ENCODE measurements at places on chromosomes 12 and 14.

DNA sequence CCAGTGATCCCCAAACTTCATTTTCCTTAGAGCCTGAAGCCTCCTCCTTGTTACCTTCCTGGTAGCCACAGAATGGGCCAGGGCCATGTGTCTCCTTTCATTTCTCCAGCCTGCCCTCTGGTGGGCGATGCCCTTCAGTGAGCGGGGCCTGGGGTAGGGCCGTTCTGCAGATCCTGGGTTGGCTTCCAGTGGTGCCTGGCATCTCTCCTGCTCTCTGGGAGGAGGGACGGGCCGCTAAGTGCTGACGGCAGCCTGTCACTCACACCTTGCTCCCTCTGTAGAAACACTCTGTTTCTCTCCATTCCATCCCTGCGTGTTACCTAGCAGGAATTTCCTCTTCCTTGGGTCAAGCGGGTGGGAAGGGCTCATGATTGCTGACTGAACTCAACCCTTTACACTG lies 232.1 kb downstream of the CACNA1C start:
- no peak for DNase-seq

GRCh38 chr12:112179341-112179740 lies 54.0 kb downstream of the TRAFD1 start:
- DNase-seq: no peak

GRCh38 chr12:104877103-104877705 lies 80.9 kb downstream of the SLC41A2 start:
- DNase-seq: peak; percentile 14

- no peak for DNase-seq
Measured at GRCh38 chr12:62481843-62482540, 15.4 kb downstream of the MON2 start.

DNA sequence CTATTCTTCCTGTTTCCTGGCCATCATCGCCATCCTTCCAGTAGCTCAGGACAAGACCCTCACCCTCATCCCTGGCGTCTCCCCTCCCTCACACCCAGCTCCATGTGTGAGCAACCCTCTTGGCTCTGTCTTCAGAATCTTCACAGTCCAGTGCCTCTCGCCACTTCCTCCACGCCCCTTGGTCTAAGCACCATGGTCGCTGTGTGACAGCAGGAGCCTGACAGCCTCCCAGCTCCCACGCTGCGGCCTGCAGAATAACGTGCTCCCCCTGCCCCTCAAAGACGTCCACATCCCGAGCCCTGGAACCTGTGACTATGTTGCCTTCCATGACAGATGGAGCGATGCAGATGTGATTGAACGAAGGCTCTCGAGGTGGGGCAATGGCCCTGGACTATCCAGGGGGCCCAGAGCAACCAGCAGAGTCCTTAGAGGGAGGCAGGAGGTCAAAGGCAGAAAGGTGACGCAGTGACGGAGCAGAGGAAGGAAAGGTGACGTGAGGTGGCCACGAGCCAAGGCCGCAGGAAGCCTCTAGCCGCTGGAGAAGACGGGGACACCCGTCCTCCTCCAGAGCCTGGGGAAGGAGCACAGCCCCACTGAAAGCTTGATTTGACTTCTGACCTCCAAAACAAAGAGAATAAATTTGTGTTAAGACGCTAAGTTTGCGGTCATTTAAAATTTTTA lies 139.8 kb downstream of the CALM1 start:
- no peak for DNase-seq

GRCh38 chr14:59675394-59675793 lies 98.8 kb upstream of the CCDC175 start:
- no peak for DNase-seq

- no peak for DNase-seq
Measured at GRCh38 chr12:95661360-95661759, 110.1 kb upstream of the USP44 start.

DNA sequence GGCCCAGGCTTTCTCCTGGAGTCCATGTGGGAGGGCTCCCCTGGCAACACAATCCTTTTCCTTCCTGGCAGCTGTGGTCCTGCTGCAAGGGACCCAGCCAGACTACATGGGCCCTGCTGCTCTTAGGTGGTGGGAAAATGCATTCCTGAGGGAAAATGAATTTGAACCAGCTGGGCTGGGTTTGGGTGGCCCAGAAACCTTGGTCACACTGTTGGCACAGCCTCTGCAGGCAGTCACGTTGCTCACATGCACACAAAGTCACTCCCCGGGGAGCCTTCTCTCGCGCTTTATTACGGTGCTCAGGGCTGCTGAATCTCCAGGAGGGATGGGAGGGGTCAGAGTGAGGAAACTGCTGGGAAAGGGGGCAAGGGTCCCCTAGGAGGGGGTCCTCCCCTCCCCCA lies 17.2 kb downstream of the PLEKHG3 start:
- DNase-seq: no peak

DNA sequence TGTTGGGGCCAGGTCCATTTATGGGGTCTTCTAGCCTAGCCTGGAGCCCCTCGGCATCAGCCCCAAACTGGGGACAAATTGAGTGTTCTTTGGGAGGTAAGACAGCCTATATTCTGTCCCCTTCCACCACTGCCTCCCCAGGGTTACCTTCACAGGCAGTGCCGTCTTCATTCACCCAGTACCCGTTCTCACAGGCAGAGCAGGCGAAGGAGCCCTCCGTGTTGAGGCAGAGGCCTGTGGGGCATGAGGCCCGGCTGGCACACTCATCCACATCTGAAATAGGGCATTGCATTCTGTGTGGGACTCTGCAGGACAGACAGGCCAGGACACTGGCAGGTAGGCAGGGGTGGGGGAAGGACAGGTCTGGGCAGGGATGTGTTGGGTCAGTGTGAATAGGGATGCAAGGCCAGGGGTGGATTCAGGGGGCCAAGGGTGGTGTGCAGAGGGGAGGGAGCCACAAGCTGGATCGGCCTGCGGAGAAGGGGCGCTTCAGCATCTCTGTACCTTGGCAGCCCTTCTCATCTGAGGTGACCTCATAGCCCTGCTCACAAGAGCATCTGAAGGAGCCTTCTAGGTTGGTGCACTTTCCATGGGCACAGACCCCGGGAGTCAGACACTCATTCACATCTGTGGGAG lies 16.1 kb downstream of the ISCA2 start:
- no peak for DNase-seq

DNA sequence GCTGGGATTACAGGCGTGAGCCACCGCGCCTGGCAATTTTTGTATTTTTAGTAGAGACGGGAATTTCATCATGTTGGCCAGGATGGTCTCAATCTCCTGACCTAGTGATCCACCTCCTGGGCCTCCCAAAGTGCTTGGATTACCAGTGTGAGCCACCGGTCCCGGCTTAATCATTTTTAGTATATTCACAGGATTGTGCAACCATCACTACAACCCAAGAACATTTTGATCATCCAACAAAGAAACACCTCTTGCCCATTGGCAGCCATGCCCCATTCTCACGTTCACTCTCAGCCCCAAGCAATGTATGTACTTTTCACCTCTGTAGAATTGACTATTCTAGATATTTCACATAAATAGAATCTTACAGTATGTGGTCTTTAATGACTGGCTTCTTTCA lies 19.9 kb downstream of the SP1 start:
- DNase-seq: no peak

DNA sequence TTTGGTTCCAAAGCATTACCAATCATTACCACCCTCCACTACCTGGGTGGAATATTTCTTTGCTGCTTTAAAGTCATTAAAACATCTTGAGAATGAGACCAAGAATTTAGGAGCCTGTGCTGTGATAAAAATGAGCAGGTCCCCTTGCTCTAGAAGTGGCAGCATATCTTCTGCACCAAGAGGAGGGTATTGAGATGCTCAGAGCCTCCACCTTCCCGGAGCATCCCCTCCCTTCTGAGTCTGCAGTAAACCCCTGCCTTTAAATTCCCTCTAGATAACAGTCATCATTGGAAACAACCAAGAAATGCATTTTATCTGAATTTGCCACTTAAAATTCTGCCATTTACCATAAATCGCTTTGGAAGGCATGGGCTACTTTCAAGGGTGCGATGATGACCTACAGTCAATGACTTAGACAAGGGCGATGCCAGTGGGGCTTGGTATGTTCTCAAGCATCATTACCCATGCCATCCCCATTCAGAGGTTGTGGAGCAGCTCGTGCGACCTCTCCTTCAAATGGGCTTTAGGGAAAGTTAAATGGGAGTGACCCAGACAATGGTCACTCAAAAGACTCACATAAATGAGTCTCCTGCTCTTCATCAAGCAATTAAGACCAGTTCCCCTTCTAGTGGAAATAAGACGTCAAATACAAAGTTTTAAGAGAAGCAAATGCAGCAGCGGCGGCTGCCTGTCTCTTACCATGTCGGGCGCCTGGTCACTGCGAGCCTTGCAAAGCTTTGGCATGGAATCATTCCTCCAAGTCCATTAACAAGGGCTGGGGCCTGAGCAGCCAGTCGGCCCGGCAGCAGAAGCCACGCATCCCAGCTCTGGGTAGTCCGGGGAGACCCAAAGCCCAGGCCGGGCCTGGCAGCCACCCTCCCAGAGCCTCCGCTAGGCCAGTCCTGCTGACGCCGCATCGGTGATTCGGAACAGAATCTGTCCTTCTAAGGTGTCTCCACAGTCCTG lies 334.5 kb downstream of the TMEM121 start:
- no peak for DNase-seq

- peak; percentile 19 for DNase-seq
Measured at GRCh38 chr14:32254952-32255679, 52.0 kb upstream of the RNU6-8 start.

DNA sequence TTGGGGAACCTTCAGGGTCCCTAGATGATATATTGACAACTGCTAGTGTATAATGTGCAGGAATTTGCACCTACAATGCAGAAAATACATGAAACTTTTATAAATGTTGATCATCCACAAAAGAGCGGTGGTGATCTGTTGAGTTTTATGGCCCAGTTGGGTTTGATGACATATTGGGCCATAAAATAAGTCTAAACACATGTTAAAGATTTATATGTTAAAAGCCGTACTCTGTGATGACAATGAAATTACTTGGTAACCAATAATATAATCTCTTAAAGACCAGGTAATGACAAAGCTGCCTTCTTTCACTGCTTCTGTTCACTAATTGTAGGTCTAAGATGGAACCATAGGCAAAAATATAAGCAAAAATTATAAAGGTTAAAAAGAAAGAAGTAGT lies 61.6 kb downstream of the TMTC1 start:
- no peak for DNase-seq

DNA sequence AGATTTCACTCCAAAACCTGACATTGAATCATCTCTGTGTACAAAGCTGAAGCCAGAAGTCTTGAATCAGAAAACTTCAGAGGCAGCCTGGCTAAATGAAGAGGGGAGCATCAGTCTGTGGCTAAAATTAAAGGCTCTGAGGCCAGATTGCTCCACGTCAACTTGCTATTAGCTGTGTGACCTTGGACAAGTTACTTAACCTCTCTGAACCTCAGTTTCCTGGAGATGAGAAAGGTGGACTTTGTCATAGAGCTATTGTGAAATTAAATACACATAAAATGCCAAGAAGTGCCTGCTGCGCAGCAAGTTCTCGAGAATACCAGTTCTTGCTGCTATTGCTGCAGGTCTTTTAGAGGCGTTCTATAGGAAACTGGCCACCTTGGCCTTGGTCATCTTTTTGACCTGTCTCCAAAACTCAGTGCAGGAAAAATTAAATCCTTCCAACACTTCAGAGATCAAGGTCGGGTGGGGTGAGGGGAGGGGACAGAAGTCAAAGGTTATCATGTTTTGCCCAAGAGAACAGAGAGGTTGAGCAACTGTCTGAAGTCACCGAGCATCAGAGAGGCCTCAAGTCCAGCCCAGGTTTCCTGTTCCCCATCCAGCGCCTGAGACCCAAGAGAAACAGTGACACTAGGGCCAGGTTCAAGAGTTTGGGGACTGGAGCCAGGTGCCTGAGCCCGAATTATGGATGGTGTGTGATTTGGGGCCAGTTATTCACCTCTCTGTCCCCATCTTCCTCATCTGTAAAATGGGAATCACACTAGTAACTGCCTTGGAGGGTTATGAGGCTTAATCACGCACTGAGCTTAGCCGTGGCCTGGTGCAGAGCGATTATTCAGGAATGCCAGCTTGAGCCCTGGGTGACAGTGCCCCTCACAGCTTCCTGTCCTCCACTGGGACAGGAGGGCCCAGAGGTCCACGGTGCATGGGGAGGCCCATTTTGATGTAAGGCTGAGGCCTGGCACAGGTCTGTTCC lies 1.1 kb downstream of the SERPINA1 start:
- no peak for DNase-seq

DNA sequence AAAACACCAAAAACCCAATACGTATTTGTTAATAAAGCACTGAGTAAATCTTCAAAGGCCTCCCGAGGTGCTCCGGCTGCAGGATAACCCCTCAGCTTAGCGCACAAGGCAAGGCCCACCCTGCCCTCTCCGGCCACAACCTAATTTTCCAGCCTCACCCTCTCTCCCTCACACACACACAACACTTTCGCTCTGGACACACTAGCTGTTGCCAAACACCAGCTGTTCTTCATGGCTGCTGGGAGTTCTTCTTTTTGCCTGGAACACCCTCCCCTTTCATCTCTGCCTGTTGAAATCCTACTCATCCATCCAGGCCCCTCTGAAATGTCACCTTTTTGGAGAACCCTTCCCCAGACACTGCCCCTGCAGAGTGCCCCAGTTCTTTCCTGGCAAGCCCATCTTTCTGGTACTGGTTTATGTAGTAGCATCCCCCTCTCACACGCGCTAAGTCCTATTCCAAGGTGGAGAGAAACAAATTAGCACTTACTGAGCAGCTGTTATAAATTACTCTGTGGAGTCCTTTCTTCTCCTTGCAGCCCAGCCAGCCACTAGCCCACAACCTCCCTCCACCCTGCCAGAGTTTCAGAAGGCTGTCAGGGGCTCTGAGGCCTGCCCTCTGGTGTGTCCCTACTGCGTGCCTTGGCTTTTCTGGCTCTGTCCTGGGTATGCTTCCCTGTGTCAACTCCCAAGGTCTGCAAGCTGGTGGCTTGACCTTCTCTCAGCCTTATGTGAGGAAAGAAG lies 805 bp upstream of the CRACR2A start:
- no peak for DNase-seq

DNA sequence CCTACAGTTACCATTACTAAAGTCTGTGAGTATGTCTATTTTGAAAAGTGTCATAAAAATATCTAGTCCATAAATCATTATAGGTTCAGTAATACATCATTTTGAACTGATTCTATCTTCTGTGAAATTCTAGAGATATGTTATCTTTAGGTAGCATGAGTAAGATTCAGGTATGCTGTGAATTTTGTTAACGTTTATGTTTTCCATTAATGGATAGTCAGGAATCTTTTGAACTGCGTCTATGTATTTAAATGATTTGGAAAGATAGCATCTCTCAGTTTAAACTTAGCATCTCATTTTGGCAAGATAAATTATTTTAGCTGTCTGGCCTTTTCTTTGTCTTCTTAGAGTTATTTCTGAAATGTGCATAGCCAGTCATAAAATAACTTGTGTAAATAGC lies 8.3 kb downstream of the ALG10B start:
- no peak for DNase-seq

DNA sequence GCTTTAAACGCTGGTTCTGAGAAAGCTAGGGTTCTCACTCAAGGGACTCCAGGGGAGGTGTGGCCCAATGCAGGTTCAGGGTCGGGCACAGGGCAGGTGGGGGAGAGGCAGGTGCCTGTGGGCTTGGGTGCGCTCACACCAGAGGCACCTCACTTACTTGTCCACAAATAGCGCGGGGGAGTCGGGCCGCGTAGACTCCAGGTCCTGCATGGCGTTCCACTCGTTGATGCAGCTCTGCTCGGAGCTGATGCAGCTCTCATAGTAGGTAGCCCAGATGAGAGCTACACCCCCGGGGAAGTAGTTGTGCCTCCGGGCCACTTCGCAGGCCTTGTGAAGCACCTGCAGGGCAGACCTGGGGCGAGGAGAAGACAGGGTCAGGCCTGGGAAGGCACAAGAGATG lies 49.9 kb downstream of the SSH1 start:
- no peak for DNase-seq

GRCh38 chr14:102317564-102318248 lies 1.8 kb upstream of the ZNF839 start:
- no peak for DNase-seq

Data from activated CD4-positive, alpha-beta T cell treated with anti-CD3 and anti-CD28 coated beads for 24 hours (primary cell).